ENCODE measurements at places on chromosomes 2 and 18. TPM values are rescaled to one million over a fixed set of nuclear protein-coding genes. Genes with fewer than 3 reads are reported as not detected.
A peak's percentile ranks its signal among the peaks of the same experiment; 100 is the strongest.

Gene KIAA2012
- not detected for total RNA-seq

DNA sequence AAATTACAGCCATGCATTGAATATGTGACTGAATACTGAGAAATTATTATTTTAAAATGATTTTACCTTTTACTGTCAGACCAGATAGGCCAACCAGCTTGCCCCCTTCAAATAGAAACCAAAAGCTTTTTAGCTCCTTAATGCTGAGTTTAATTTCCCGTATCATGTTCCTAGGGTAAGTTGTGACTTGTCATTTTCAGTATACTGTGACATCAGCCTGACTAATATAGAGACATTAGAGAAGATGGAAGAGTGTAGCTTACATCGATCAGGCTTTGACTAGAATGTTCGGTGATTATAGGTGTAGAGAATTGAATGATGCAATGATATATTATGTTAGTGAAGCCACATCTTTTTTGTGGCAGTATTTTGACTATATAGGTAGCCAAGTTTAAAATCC is 50.6 kb upstream of the ZEB2 start:
- H3K4me3 ChIP-seq, result no peak overlapping the region
- no peaks in the 10 kb centered on the region for H3K4me1 ChIP-seq
- H3K27ac ChIP-seq, result no peak overlapping the region
- DNase-seq, result no peak
- no peaks in the 10 kb centered on the region for H3K36me3 ChIP-seq

GRCh38 chr2:162734866-162735265 is 103.7 kb downstream of the KCNH7 start:
- H3K27ac ChIP-seq, result no peak overlapping the region
- no peak overlapping the region for H3K4me3 ChIP-seq
- H3K4me1 ChIP-seq, result no peaks in the 10 kb centered on the region
- DNase-seq, result no peak

DNA sequence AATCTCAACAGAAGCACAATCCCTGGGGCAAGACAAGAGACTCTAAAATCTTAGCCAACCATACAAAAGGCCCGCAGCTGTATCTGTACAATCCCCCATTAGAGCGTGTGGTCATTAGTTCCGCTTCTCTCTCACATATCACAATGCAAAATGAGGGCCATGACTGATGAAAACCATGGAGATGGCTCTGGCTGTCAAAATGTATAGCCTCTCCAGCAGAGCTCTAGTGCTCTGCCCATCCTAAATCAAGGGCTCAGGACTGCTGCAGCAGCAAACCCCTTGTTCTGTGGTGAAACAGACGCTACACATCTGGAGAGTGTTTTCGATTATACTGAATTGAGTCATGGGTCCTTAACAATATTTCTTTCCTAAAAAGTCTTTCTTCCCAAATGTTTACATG is 221.0 kb downstream of the PID1 start:
- H3K27ac ChIP-seq, result no peak overlapping the region
- no peaks in the 10 kb centered on the region for H3K27me3 ChIP-seq
- no peak overlapping the region for H3K4me3 ChIP-seq
- DNase-seq, result no peak

GRCh38 chr2:237084444-237084843 is 1.2 kb upstream of the COPS8 start:
- peak overlapping the region; percentile 100 for H3K27ac ChIP-seq
- H3K4me1 ChIP-seq, result peaks cover 27% of the 10 kb centered on the region
- no peaks in the 10 kb centered on the region for H3K27me3 ChIP-seq

- H3K27me3 ChIP-seq, result no peaks in the 10 kb centered on the region
- no peak for DNase-seq
- H3K4me3 ChIP-seq, result no peak overlapping the region
- H3K27ac ChIP-seq, result no peak overlapping the region
Observed at GRCh38 chr2:46980366-46980765, 64.8 kb upstream of the MCFD2 start.

- no peak overlapping the region for H3K4me3 ChIP-seq
- peaks cover 40% of the 10 kb centered on the region for H3K4me1 ChIP-seq
- H3K27me3 ChIP-seq, result peaks cover 7% of the 10 kb centered on the region
- no peaks in the 10 kb centered on the region for H3K36me3 ChIP-seq
Observed at GRCh38 chr2:19127616-19128015, 230.8 kb downstream of the OSR1 start.

Gene FBXO15
- 0.92 TPM for total RNA-seq

DNA sequence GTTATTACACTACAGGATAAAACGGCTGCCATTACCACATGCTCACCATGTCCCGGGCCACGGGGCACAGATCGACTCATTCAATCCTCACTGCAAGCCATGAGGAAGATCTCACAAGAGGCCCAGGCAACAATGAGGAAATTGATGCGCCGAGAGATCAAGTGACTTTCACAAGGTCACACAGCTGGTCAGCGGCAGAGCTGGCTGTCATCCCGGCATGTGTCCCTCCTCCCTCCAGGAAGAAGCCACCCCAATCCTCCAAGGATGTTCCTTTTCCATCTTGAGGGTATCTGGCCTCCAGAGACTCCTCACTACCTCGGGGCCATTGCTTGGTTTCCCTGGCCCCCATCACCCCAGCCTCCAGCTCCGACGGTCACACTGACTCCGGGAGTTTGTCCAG is 65.3 kb upstream of the GLI2 start:
- H3K4me3 ChIP-seq, result no peak overlapping the region
- DNase-seq, result no peak
- peaks cover 17% of the 10 kb centered on the region for H3K36me3 ChIP-seq
- H3K27me3 ChIP-seq, result peaks cover 31% of the 10 kb centered on the region
- H3K4me1 ChIP-seq, result peaks cover 11% of the 10 kb centered on the region
- H3K27ac ChIP-seq, result no peak overlapping the region

DNA sequence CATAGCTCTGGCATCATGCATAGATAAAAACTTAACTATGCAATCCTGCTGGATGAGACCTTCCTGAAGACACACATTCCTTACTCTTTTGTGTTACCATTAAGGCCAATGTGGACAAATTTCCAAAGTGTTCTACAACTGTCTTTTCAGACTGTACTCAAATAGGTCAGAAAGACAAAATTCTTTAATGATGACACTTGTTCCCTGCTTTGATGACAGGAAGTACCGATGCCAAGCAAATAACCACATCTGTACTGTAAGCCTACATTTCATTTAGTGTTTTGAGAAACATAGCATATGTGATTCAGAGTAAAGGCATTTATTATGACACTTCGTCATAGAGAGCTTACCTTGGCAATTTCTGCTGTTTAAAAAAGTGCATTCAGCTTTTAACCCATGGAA is 55.0 kb downstream of the PMAIP1 start:
- no peak overlapping the region for H3K4me3 ChIP-seq
- no peaks in the 10 kb centered on the region for H3K27me3 ChIP-seq
- DNase-seq, result no peak
- peaks cover 13% of the 10 kb centered on the region for H3K4me1 ChIP-seq

Gene CHRNG
- total RNA-seq, result not detected

DNA sequence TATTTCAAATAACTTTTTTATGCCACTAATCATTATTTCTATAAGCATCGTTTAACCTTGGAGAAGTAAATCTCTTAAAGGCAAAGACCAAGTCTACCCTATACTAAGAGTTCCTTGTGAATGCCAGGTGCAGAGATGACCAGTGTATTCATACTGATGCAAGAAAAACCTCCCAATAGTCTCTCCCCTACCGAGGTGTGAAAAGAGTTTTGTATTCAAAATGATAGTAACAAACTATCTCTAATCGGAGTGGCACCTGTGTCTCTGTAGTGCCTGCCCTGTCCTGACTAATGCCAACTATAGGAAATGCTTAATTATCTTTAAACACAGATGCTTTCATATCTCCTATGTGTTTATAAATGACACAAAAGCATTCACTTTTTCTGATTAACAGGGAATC is 798.5 kb downstream of the TRIB2 start:
- H3K4me1 ChIP-seq, result no peaks in the 10 kb centered on the region
- H3K27ac ChIP-seq, result no peak overlapping the region
- H3K4me3 ChIP-seq, result no peak overlapping the region
- DNase-seq, result no peak
- peaks cover 7% of the 10 kb centered on the region for H3K27me3 ChIP-seq

- DNase-seq, result no peak
- H3K27me3 ChIP-seq, result peaks cover 33% of the 10 kb centered on the region
- H3K4me3 ChIP-seq, result no peak overlapping the region
- H3K4me1 ChIP-seq, result no peaks in the 10 kb centered on the region
Observed at GRCh38 chr18:46676182-46676835, 19.3 kb upstream of the LOXHD1 start.

GRCh38 chr2:226802573-226802972 is 3.0 kb upstream of the IRS1 start:
- H3K27ac ChIP-seq, result no peak overlapping the region
- no peaks in the 10 kb centered on the region for H3K27me3 ChIP-seq
- DNase-seq, result no peak
- H3K4me3 ChIP-seq, result no peak overlapping the region
- no peaks in the 10 kb centered on the region for H3K36me3 ChIP-seq

GRCh38 chr2:20205069-20205468 is 19.9 kb downstream of the SDC1 start:
- no peak for DNase-seq
- H3K4me3 ChIP-seq, result no peak overlapping the region
- no peaks in the 10 kb centered on the region for H3K27me3 ChIP-seq
- H3K4me1 ChIP-seq, result no peaks in the 10 kb centered on the region

- peaks cover 10% of the 10 kb centered on the region for H3K4me1 ChIP-seq
- peak overlapping the region; percentile 19 for H3K27ac ChIP-seq
- H3K27me3 ChIP-seq, result no peaks in the 10 kb centered on the region
- DNase-seq, result no peak
- H3K36me3 ChIP-seq, result peaks cover 3% of the 10 kb centered on the region
- no peak overlapping the region for H3K4me3 ChIP-seq
Observed at GRCh38 chr2:68755071-68755470, 20.5 kb downstream of the ARHGAP25 start.

GRCh38 chr2:23578964-23579671 is 194.1 kb downstream of the KLHL29 start:
- no peaks in the 10 kb centered on the region for H3K27me3 ChIP-seq
- no peak overlapping the region for H3K27ac ChIP-seq

Gene BMP10
- total RNA-seq, result not detected

Gene POTEC
- total RNA-seq, result not detected

- peaks cover 47% of the 10 kb centered on the region for H3K4me1 ChIP-seq
- no peak overlapping the region for H3K4me3 ChIP-seq
- H3K36me3 ChIP-seq, result no peaks in the 10 kb centered on the region
- DNase-seq, result no peak
Observed at GRCh38 chr2:196105951-196106350, 37.3 kb upstream of the DNAH7 start.

DNA sequence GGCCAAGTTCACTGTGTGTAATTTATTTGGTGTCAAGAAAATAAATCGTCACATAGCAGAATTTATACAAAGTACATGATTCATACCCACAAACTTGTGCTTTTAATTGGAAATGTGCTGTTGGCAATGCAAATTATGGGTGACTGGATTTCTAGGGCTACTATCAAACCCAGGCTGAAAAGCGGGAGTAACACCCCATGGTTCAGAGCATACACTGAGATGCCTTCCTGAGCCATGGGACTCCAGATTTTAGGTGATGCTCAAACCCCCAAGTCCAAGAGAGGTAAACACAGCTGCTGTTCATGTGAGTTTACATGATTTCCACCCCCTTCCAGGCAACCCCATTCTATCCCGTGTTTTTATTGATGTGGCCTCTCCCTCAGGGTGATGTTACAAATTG is 565.9 kb upstream of the ID2 start:
- DNase-seq, result no peak
- H3K4me1 ChIP-seq, result peaks cover 19% of the 10 kb centered on the region
- H3K27ac ChIP-seq, result no peak overlapping the region
- no peak overlapping the region for H3K4me3 ChIP-seq
- peaks cover 4% of the 10 kb centered on the region for H3K27me3 ChIP-seq

DNA sequence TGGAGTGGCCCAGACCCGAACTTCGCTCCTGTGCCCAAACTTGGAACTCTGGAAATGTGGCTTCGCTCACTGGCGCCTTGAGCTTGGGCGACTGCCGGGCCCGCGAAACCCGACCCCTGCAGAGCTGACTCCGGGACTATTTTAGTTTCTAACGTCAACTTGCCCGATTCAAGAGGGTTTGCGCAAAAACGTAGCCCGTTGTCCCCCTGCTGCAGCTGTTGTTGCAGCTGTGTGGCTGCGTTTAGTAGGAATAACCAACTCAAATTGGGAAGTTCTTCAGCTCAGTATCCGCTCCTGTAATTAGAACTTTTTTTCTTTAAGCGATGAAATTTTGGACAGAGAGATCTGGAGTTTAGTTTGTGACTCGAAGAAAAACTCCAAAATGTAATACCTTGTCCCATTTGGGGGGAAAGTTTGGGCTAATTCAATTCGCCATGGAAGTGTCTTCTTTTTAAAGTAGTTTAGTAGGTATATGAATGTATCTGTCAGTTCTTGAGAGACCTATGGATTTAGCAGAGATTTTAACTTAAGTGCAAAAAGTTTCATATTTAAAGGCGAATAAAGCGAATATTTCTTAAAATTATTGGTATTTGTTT is 559 bp downstream of the MYL12A start:
- peak overlapping the region; percentile 97 for H3K27ac ChIP-seq
- no peak for DNase-seq
- peaks cover 57% of the 10 kb centered on the region for H3K4me1 ChIP-seq
- peak overlapping the region; percentile 89 for H3K4me3 ChIP-seq

Gene MAP3K2
- total RNA-seq, result 88.1 TPM

DNA sequence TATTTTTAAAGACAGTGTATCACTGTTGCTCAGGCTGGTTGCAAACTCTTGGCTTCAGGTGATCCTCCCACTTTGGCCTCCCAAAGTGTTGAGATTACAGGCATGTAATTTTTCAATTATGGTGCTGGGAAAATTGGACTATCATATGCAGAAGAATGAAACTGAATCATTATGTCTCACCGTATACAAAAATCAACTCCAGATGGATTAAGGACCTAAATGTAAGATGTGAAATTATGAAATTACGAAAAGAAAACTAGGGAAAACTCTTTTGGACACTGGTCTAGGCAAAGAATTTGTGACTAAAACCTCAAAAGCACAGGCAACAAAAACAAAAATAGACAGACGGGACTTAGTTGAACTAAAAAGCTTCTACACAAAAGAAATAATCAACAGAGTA is 31.2 kb downstream of the MAP3K2 start:
- H3K36me3 ChIP-seq, result peaks cover 4% of the 10 kb centered on the region
- H3K27me3 ChIP-seq, result no peaks in the 10 kb centered on the region
- no peak overlapping the region for H3K4me3 ChIP-seq
- no peak for DNase-seq
- H3K27ac ChIP-seq, result no peak overlapping the region

All from chondrocyte (in vitro differentiated cells).